Activated CD8-positive, alpha-beta memory T cell treated with anti-CD3 and anti-CD28 coated beads, Interleukin-2, amount 50 U/mL, for 4 hours (primary cell): ENCODE measurements at places on chromosomes 11 and 22.

GRCh38 chr11:100562128-100562527 lies 125.0 kb upstream of the ARHGAP42 start:
- DNase-seq = no peak

DNA sequence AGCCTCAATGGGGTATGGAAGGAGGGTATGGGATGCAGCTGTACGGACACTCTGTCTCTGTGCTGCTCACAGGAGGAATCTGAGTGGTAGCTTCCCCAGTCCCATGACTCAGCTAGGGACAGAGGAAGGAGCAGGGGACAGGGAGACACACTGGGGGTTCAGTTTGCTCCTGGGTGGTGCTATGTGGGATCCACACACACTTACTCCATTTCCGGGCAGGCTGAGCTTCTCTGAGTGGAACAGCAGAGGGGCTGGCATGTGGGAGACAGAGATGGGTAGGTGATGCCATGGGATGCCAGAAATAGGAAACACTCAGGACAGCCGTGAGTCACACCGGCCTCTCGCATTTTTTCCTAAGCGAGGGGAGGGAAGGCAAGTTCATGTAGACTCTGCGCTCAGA lies 59.2 kb upstream of the KIRREL3 start:
- DNase-seq = no peak

- no peak for DNase-seq
Measured at GRCh38 chr11:7538466-7539454, 25.0 kb downstream of the PPFIBP2 start.

- DNase-seq = no peak
Measured at GRCh38 chr11:115918576-115918975, 414.4 kb upstream of the CADM1 start.

DNA sequence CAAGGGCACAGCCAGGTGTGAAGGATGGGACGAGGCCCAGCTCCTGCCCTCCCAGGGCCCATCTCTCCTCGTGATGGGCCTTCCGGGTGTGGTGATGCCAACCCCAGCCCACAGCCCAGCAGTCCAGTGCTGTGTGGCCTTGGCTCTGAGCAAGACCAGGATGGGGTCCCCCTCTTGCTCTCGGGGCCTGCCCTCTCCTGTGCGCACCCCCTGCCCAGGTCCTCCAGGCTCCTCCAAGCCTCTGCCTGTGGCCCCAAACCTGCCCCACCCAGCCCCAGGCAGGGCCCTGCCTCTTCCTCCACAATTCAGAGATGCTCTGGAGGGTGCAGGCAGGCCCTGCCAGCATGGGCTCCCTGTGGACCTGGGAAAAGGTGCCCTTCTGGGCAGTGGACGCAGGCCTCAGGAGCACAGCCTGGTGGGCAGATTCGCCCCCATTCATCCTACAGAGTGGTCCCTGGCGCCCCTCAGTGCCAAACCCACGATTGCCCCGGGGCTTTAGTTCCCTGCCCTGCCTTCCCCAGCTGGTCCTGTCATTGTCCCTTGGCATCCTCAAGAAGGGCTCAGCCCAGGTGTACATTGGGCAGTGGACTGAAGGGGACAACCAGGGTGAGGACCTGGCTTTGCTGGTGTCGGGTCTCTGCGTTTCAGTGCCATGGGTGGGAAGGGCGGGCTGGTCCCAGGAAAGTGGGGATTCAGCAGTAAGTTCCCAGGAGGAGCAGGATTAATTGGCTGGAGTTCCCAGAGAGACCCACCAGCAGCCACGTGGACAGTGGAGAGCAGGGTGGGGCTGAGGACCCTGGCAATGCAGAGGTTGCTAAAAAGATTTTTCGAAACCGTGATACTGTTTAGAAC lies 19.8 kb downstream of the EIF1AD start:
- no peak for DNase-seq

- no peak for DNase-seq
Measured at GRCh38 chr11:78612721-78613377, 38.2 kb upstream of the NARS2 start.
